ENCODE measurements at places on chromosomes 2 and 18.

GRCh38 chr2:32647180-32647651, 19.4 kb downstream of the TTC27 start:
- DNase-seq: no peak

DNA sequence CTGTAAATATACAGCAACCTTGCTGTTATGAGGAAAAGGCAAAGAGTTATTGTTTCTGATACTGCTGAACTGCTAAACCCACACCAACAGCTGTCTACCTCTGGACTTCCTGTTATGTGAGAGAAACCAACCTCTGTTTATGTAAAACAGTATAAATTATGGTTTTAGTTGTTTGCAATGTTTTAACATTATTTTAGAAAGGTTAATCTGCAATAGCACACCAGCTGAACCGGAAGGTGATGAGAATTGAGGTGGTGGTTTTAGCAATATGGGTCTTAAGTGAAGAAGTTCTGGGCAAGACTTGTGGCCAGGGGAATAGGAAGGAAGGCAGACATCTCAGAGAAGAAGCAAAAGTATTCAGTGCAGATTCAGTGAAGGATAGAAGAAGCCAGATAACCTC, 237.8 kb downstream of the PLCL1 start:
- no peak for DNase-seq

DNA sequence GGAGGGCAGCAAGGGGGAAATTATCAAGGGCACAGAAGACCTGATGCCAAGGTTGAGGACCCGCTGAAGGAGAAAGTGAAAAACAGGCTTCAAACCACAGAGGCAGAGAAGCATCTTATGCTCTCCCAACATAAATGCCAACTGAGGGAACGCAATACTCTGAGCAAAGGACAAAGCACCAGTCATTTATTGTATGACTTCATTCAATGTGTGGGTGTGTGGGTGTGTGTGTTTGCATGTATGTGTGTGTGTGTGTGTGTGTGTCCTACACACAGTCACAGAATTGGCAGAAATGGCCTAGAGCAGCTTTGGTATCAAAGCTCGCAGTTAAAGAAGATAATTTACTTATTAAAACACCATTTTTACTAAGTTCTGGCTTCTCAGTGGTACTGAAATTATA, 51.4 kb downstream of the UXS1 start:
- no peak for DNase-seq

DNA sequence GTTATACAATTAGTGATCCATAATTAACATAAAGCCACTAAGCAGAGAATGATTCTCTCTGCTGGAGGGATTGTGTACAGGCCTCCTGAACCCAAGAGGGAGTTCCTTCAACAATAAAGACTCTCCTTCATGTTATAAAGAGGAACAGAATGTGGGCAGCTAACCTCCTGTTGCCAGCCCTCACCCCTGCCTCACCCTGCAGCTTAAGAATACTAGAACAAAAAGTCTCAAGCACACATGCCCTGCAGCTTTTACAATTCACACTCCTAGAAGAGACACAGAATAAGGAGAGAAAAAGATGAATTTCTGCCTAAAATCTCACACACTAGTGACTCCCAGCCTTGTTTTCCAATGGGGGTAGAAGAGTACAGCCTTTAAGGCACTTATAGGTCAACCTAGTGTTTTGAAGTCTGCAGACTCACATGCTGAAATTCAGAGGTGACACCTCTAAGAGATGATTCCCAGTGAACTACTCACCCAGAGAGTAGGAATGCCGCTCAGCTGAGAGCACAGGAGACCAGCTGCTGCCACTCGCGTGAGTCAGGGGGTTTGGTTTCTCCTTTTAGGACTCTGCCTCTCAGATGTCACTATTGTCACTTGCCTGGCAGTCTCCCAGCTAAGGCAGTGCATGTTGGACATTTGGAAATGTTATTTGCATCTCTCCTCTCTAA, 32.5 kb upstream of the IL1RL1 start:
- DNase-seq: no peak

DNA sequence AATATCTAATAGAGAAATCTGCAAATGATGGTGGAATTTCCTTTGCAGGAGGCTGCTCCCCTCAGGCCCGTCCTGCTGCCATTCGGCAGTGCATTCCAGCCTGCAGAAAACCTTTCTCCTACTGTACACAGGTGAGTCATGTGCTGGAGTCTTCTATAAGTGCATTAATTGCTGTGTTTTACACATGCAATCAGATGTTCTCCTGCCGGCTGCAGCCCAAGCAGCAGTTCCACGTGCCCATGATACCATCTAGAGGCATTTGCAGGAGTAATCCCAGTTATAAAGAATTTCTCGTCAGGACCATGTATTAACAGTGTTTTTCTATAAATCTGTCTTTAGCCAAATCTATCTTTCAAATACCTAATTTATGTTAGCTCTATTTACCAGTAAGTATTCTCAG, 304.7 kb upstream of the HNMT start:
- no peak for DNase-seq

GRCh38 chr2:183803596-183803995, 679.4 kb downstream of the NUP35 start:
- DNase-seq: no peak

Data from GM10248 (cell line).